ENCODE measurements at places on chromosomes 13 and 19. TPM values are rescaled to one million over a fixed set of nuclear protein-coding genes. Genes with fewer than 3 reads are reported as not detected.

GRCh38 chr13:67642657-67643056, 412.5 kb upstream of the PCDH9 start:
- no peak for DNase-seq

- no peak for DNase-seq
Observed at GRCh38 chr19:42762789-42763188, 2.7 kb downstream of the PSG8 start.

The ZNF580 gene
- total RNA-seq, result 40.4 TPM

DNA sequence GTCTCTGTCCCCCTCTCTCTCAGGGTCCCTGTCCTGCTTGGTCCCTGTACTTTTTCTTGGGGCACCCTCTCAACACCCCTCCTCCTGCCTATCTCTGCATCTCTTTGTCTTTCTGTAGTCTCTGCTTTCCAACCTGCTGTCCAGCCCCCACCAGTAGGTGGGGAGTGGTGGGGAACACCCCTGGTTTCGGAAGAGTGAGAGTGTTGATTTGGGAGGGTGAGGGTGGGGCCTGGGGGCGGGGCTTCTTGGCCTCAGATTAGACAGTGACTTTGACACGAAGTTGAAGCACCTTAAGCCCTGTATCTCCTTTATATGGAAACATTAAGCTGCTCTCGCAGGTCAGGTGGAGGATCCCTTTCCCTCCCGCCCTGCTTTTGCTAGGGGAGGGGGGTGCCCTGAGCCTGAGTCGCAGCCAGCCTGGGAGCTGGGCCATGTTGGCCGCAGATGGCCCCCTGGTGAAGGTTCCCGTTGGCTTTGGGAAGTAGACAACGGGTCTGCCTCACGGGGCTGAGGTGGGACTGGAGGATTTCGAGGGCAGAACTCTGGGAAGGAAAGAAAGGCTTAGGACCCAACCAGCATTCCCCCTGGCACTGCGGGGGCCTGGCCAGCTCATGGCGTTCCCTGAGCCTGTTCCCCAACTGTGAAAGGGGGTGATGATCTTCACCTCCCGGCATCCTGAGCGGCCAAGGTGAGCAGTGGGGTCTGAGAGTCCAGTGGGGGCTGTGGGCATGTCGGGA, at the start of gene KCNJ14:
TSS of gene KCNJ14 (plus strand) at position 404 of the 737 bp plus-strand sequence. CDS start 6,151 bp downstream, outside the sequence.
- no peak for DNase-seq

DNA sequence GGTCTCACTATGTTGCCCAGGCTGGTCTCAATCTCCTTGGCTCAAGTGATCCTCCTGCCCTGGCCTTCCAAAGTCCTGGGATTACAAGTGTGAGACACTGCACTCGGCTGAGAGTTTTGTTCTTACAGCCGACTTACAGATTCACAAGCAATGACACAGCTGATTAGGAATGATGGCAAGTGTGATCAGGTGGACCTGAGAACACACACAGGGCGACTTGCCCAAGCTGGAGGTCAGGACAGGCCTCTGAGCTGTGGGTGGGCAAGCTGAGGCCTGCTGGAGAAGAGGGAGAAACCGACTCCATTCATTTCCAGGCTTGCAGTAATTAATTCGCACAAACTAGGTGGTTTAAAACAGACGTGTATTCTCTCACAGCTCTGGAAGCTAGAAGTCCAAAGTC, 8.1 kb upstream of the ATG4D start:
- DNase-seq, result no peak

Measured in activated T-helper 1 cell treated with anti-CD3 and anti-CD28 coated beads, Interleukin-12 subunit alpha, Interleukin-12 subunit beta, Interleukin-2, Interleukin-4 antibody, amounts not matched to agents 30 ng/mL and 10 ng/mL and 1 ng/mL, durations not matched to agents 14 hours and 24 hours and 36 hours (primary cell).